ENCODE measurements at places on chromosomes 2 and 18. TPM values are rescaled to one million over a fixed set of nuclear protein-coding genes. Genes with fewer than 3 reads are reported as not detected.

SERPINB11 gene
- not detected for total RNA-seq

DNA sequence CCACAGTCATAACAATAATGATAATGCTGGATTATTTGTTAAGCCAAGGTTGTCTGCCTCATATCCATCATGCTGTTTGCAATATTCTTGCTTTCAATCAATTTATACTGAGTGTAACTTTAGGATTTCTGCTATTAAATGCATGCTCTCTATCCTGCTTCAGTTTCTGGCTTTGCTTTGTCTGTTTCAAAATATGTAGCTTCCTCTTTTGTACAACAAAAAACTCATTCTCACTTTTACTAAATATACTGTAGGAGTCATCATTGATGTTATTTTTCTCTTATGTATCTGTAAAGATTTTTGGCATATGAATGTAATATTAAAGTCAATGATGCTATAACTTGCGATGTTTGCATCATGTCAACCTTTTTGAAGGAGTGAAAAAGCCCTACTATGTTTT is 149.3 kb downstream of the GPD2 start:
- no peak for DNase-seq

GRCh38 chr2:234846599-234847363 is 105.0 kb upstream of the SH3BP4 start:
- DNase-seq, result no peak

GRCh38 chr2:85811180-85812093 is 57.6 kb downstream of the ATOH8 start:
- no peak for DNase-seq

GRCh38 chr2:36271266-36271665 is 84.3 kb upstream of the CRIM1 start:
- no peak for DNase-seq

GRCh38 chr2:104539649-104540048 is 314.3 kb upstream of the POU3F3 start:
- no peak for DNase-seq

- peak; percentile 65 for DNase-seq
These were observed 35.0 kb upstream of the PSMD14 start for GRCh38 chr2:161273038-161273760.

All from renal cortical epithelial cell (primary cell).